ENCODE measurements at places on chromosomes 2 and 18.

- peak; percentile 47 for DNase-seq
These were observed 808.1 kb downstream of the RNF144A start for GRCh38 chr2:7725171-7725849.

- DNase-seq = no peak
These were observed 57.3 kb upstream of the ALPP start for GRCh38 chr2:232321156-232321816.

DNA sequence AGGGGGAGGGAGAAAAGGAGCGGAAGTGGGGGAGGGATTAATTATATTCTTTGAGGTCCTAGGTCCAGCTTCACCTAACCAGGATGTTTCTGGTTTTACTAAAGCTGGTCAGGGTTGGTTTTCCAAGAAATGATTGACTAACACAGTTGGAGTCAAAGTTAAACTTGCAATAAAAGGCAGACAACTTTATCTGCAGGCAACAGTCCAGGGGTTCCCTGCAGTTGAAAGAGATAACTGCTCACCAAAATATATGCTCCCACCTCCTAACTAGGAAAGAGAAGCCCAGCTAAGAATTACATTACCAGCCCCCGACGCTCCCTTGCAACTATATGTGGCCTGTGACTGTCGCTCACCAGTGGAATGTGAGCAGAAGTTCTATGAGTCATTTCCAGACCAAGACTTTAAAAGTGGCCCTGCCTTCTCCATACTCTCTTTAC is 140.0 kb upstream of the PKDCC start:
- peak; percentile 65 for DNase-seq

DNA sequence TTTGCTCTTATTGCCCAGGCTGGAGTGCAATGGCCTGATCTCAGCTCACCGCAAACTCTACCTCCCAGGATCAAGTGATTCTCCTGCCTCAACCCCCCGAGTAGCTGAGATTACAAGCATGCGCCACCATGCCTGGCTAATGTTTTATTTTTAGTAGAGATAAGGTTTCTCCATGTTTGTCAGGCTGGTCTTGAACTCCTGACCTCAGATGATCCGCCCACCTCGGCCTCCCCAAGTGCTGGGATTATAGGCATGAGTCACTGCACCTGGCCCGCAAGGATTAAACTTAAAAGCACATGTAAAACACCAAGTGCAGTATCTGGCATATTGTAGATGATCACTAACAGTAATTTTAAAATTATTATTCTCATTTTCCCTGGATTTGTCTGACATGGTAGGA is 72.9 kb downstream of the C1QL2 start:
- no peak for DNase-seq

DNA sequence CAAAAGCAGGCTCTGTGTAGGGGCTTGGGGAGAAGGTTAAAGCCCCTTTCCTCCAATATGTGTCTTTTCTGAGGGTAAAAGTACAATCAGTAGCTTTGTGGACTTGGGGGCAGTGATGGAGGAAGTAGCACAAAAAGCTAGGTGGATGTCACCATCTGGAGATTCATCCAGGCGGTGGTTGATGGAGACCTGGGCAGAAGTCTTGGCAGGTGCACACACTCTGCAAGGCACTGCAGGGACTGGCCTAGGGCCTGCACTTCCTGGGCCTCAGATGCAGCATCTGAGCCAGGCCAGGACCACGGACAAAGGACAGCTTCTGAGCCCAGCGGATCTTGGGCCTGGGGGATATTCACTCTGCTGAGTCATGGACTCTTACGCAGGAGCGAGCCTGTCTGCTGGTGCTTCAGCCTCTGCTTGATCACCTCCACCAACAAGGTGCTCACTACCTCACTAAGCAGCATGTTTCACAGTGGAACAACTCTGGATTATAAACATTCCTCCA is 391.1 kb downstream of the TNS1 start:
- DNase-seq = no peak

DNA sequence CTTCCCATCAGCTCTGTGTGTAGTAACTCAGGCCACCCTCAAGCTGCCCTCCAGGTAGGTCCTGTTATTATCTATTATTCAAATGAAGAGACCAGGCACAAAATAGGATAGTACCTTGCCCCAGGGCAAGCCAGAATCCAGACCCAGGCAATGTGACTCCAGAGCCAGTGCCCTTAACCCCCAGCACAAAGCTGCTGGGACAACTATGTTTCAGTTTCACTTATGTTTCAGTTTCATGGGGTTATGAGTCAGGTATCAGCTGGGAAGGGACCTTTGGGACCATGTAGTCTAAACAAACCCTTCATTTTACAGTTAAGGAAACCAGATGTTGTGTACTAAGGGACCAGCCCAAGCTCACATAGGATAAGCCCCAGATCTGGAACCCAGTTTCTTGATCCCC is 10.0 kb downstream of the HK2 start:
- peak; percentile 72 for DNase-seq

GRCh38 chr18:5058768-5059695 is 138.0 kb downstream of the AKAIN1 start:
- no peak for DNase-seq

DNA sequence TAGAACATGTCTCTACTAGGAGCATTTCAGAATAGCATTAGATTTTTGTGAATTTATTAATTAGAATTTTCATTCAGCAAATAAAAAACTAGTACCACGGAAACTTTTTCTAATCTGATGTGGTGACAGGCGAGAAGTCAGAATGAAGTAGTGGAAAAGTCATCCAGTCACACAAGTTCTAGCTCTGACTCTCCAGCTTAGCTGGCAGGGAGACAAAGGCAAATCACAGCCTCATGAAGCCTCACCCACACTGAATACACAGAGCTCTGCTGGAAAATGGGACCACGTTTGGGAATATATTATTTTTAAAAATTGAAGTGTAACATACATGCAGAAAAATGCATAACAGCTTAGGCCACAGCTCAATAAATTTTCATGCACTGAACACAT is 86.1 kb downstream of the L3MBTL4 start:
- DNase-seq = no peak

- DNase-seq = no peak
These were observed 61.1 kb upstream of the CXCR4 start for GRCh38 chr2:136178941-136179601.

DNA sequence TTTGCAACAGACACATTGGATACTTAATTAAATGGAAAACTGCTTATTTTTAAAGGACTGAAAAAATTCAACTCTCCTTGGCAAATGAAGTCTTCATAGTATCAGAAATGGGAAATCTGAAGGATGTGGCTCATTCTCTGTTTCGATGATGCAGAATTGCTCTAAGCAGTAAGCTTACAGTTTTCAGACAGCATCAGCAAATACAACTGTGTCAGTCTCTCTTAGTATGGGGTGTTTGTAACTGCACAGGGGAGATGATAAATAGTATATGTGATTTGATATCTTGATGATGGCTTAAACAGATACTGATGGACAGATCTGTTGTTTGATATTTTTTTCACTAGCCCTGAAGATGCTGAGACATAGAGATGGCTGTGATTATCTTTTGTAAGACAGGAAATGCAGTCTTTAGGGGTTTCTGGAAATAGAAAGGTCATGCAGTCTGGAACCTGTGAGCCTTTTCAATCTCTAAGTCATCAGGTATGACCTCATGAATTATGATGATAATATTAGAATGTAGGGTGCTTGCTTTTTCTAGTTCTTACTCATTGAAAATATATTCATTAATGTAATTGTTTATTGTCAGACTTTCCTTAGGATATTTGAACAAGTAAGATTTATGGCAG is 84.2 kb downstream of the SLC4A10 start:
- no peak for DNase-seq

DNA sequence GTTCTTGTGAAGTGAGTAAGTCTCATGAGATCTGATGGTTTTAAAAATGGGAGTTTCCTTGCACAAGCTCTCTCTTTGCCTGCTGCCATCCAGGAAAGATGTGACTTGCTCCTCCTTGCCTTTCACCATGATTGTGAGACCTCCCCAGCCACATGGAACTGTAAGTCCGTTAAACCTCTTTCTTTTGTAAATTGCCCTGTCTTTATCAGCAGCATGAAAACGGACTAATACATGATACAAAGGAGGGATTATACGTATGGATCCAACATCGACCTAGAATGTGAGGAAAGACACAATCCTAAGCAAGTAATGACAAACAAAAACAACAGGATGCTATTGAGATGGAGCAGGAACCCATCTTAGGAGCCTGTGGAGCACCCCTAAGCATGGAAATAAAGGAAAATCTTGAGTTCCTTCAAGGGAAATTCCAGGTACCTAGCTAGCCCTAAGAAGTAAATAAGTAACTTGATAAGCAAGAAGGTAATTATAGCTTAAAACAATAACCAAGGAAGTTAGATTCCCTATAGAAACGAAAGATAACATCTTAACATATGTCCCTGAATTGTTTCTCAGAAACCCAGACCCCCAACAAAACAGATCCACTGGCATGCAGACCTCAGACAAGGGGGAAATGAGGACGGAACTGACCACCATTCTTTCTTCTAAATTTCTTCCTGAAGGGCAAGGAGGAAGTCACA is 1.5 kb upstream of the TNFRSF11A start:
- no peak for DNase-seq

DNA sequence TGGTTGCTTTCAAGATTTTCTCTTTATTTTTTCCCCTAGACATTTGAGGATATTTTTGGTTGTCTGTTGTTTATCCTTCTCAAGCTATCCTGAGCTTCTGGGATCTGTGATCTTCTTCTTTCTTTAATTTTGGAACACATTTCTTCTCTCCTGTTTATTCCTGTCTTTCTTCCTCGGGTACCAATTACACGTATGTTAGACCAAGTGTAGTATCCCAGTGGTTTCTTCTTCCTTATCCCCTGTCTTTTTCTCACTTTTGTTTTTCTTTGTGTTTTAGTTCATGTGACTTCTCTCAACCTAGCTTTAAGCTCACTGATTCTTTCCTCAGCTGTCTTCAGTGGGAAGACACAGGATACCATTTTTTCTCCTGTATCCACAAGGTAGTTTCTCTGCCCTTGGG is 120.0 kb downstream of the GALR1 start:
- DNase-seq = no peak
